ENCODE measurements at places on chromosomes 7 and 10.

DNA sequence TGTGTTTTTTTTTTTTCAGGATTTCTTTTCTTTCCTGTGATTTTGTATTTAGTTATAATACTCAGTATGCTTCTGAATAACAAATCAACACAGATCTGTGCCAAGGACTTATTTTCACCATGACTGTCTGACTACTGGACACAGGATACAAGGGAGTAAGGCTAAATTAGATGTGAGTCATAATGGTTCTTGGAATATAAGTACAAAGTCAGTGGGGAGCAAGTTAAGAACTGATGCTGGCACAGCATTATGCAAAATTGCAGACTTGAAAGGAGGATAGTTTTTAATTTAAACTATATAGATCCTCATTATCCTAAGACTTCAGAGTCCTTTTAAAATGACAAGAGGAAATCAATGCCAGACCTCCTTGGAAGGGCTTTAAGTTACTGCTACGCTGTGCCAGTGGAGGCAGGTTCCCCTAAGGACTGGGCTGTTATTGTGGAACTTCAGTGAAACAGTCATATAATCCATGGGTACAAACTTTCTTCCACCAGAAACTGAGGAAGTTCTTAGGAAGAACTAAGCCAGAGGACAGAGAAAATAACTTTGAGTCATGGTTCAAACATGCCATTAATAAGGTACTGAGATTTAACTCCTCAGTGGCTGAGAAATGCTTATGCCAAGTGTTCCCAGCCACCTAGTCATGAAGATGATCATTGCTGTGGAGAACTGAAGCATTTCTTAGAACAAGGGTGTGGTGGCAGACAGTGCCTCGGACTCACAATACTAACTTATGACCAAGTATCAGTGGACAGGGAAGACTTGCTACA, 531.2 kb downstream of the HTR7 start:
- DNase-seq = no peak

- DNase-seq = peak; percentile 40
Observed at GRCh38 chr10:124197371-124198124, 104.2 kb upstream of the CHST15 start.

GRCh38 chr7:88758381-88759229, 895 bp upstream of the ZNF804B start:
- DNase-seq = peak; percentile 95

- DNase-seq = no peak
Observed at GRCh38 chr7:90078921-90079320, 75.3 kb upstream of the STEAP1 start.

GRCh38 chr7:122694697-122695096, 4.2 kb downstream of the RNF133 start:
- DNase-seq = no peak

GRCh38 chr7:2597273-2597640, 34.5 kb upstream of the TTYH3 start:
- no peak for DNase-seq

GRCh38 chr7:41940760-41941343, 238.0 kb upstream of the INHBA start:
- DNase-seq = peak; percentile 66

- no peak for DNase-seq
Observed at GRCh38 chr7:1355568-1356340, 103.5 kb downstream of the MICALL2 start.

DNA sequence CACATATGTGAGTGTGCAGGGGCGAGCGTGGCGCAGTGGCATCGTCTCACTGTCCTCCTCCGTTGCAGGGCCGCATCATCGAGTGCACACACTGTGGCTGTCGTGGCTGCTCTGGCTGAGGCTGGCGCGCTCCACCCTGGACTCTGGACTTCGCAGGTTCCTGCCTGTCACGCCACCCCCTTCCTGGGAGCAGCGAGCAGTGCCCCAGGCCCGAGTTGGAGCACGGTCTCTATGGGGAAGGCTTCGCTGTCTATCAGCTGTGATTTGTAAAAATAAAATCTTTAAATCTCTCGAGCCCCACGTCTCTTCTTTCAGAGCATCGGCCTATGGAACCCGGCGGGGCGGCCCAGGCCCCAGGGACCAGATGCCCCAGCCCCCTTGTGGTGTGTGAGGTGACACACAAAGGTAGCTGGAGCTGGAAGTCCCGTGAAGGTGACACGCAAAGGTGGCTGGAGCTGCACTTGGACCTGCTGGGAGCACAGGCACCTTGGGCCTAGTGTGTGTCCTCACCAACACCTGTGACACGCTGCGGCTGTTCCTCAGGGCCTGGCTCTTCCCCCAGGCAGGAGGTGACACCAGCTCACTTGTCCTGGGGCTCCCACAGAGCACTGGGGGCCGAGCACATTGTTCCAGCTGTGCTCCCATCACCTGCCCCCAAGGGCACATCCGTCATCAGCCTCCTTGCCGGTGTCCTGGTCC, 10.7 kb downstream of the BUD31 start:
- no peak for DNase-seq

DNA sequence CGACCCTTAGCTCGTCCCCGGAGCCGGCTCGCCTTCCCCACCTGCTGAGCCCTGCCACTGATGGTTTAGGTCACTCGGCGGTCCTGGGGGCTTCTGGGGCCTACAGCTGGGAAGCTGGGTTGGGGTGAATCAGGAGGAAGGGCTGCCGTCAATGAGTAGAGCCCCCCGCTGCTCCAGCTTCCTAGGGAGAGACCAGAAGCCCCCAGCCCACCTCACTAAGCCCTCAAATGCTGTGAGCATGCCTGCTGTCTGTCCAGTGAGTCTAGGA, 495.6 kb upstream of the FOXK1 start:
- DNase-seq = no peak

DNA sequence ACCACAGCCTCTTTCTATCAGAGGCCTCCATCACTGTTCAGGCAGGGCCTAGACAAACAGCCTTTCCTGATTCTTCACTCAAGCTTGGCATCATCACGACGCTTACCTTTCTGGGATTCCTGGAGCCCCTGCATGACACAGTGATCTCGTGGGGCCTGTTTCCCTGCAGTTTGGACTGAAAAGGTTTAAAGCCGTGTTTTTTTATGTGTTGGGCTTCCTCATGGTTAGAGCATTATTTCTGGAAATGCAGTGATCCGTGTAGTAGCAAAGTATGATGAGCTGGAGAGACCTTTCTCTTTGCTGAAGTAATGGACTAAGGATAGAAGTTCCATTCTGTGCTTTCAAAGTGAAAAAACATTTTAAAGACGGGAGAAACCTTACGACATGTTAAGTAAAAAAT, 169.1 kb downstream of the BMPER start:
- no peak for DNase-seq

GRCh38 chr7:117097860-117098259, 144.6 kb downstream of the ST7 start:
- no peak for DNase-seq

DNA sequence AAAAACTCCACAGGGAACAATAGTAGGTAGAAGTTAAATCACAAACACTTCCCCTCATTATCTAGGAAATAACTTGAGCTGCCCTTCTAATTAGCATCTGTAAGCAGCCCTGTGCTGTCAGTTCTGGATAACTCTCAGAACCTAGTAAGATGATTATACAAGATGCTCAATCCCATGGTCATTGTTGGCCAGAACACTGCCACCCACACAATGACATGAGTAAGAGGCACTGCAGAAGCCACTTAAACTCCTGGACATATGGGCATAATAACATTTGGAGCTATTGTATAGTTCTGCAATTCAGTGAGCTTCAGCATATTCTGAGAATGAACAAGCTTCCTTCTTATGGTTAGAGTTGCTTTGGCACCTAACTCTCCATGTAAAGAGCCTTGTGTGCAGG, 153.8 kb downstream of the PLPP4 start:
- DNase-seq = no peak

DNA sequence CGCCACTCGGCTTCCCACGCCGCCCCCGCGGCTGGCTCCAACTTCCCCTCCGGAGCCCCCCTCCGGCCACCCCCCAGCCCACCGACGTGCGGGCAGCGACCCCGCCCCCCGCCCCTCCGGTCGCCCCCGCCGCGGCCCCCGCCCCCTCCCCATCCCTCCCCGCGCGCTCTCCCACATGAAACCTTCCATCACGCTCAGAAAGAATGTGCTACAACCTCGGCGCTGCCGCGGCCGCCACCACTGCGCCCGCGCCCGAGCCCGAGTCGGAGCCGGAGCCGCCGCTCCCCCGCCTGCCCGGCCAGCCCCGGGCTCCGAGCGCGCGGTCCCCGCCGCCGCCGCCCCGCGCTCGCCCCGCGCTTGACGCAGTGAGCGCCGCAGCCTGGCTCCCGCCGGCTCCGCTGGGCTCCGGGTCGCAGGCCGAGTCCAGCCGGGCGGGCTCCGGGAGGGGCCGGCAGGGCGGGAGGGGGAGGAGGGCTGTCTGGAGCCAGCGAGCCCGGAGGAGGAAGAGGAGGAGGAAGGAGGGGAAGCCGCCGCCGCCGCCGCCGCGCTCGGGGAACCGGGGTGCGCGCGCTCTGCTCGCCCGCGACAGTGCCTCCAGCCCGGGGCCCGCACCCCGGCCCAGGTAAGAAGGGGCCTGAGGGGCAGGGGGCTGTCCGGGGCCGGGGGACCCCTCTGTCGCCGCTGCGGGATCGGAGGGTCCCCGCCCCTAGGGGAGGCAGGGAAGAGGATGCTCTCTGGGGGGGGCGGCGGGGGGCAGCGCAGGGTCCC, 4.3 kb upstream of the ELFN1 start:
- DNase-seq = no peak

GRCh38 chr10:78997635-78998618, 70.8 kb upstream of the ZMIZ1 start:
- no peak for DNase-seq

DNA sequence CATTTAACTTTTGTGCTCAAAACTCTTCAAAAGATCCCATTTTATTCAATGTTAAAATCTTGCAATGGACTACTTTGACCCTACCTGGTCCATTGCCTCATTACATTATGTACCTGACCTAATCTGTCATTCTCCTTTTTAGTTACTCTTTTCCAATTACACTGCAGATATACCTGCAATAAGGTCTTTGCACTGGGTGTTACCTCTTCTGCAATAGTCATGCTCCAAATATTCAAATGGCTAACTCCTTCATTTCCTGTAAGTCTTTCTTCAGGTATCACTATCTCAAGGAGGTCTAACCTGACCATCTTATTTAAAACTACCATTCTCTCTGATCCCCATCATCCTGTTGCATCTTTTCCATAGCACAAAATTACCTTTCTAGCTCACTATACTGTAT, 22.3 kb downstream of the SLC13A1 start:
- no peak for DNase-seq

DNA sequence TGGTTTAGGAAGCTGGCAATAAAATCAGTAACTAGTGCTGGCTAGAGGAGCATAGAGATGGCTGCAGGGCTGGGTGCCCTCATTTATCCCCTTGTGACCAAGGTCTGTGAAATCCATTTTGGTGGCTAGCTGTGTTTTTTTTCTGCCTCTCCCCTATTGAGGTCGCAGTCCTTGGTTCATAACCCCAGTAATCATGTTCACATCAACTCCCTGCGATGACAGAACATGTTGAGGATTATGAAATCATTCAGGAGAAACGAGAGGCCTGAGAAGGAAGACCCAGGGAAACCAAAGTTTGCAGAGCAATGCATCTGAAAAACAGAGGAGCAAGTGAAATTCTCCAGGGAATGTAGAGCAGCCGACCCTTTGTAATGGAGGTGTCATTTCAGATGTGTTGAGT, 126.9 kb downstream of the TACC2 start:
- no peak for DNase-seq

GRCh38 chr7:118311121-118311836, 86.8 kb downstream of the ANKRD7 start:
- DNase-seq = no peak

DNA sequence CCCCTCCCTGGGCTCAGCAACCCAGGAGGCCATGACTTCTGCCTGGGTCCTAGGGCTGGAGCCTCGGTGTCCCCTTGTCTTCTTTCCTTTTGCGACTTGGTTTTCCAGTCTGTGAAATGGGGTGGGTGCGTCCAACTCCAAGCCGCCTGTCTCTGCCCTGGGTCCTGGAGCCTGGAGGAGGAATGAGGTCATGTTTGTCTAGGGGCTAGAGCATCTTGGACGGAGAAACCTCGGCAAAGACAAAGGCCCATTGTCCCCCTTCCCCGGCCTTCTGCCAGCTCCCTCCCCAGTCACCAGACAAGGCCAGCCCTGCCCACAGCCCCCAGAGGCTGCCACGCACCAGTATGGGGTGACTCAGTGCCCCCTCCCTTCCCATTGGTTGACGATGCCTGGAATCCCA, 39.8 kb upstream of the ELN start:
- peak; percentile 64 for DNase-seq

- DNase-seq = no peak
Observed at GRCh38 chr10:116158036-116158435, 115.0 kb downstream of the GFRA1 start.

DNA sequence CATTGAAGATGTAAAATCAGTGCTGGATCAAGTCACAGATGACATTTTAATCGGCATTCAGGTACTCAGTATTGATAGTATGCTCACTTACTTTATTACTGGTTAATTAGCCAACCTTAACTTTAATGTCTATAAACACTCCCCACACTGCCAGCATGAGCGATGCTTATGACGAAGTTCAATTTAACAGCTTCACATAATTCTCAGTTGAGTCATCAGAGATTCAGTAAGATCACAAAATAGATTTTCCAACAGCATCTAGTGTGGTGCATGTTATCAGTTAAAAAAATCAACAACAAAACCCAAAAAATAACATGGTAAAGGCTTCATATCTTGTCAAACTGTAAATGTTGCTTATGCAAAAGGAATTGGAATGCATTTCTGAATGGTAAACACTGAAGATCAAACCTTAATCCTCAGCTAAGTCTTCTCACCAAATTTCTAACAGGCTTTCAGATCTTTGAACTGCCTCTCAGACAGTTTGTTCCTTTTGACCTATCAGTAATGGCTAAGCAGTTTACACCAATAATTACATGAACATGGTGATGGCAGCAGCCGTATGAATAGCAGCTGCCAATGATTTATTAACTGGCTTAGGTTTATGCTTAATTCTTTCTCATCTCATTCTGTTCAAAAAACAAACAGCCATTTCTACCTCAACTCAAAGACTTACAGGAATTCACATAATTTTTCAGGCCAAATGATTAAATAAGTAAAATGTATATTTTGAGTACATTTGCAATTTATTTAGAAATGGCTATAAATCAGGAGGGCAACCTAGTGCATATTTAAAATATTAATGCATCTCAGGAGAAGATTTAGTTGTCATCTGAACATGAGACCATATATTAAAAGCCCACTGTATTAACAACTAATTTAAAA, 98.5 kb downstream of the CABCOCO1 start:
- no peak for DNase-seq

GRCh38 chr7:106045586-106045985, 66.5 kb downstream of the SYPL1 start:
- no peak for DNase-seq

DNA sequence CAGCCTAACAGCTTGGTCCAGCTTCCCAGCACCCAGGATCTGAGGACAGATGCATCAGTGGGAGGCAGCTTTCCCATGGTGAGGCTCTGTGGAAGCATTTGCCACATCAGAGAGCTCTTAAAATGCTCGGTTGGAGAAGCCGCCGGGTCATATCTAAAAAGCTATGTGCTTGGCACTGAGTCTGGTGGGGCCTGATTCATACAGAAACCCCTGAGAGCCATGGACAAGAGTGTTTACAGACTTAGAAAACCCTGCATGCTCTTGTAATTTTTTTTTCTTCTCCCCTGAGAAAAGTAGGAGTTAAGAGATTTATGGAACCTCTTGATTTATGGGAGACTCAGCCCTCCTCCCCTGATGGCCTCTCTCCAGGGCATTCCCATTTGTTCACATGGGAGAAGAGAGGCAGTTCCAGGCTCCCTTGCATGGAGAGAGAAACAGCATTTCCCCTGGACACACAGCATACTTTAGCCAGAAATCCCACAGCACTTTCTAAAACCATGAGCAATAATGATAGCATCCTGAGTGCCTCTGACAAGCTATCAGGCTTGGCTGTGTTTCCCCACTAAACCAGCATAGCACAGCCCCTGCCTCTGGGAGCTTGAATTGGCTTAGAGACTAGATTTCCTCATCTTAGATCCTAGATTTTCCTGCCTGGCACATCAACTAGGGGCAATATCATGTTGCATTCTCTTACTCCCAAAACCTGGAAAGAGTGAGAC, 322.1 kb upstream of the AUTS2 start:
- DNase-seq = peak; percentile 32

All from posterior cingulate gyrus (tissue), 11 donors.